A549 treated with GW870086 at 1 μM for 4 hours (cell line): ENCODE measurements at places on chromosomes 7 and 10. TPM values are rescaled to one million over a fixed set of nuclear protein-coding genes. Genes with fewer than 3 reads are reported as not detected.

Gene THNSL1
- total RNA-seq, result 3.5 to 4.4 TPM (median 3.9 TPM) in 5 replicates

Gene PLEKHS1
- 0.03 TPM in 3 of 5 replicates, not detected in the others for total RNA-seq

Gene C7orf57
- 0.18 to 0.79 TPM (median 0.26 TPM) in 5 replicates for total RNA-seq

Gene SLC26A3
- not detected in 5 replicates for total RNA-seq

Gene NYAP1
- 2.8 to 3.5 TPM (median 3.3 TPM) in 5 replicates for total RNA-seq

Gene OR13A1
- not detected in 5 replicates for total RNA-seq

Gene PTPRN2
- total RNA-seq, result 0.48 to 1.1 TPM (median 0.84 TPM) in 5 replicates
